Stimulated activated CD8-positive, alpha-beta memory T cell treated with anti-CD3 and anti-CD28 coated beads, Interleukin-4, amount 100 ng/mL, for 24 hours (primary cell): ENCODE measurements at places on chromosomes 16 and 17.

DNA sequence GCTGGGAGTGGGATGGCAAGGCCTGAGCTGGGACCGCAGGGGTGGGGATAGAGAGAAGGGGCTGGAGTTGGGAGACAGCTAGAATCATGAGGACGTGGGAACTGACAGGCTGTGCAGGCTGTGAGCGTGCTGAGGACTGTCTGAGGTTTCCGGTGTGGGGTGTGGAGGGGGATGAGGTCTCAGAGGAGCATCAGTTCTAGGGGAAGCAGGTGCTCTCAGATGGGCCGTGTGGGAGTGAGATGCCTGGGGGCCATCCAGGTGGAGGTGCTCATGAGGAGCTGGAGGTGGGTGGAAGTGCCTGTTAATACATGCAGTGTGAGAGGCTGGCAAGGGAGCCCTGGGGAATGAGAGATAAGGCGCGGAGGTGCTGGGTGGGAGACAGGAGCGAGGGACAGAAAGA lies 27.2 kb downstream of the HASPIN start:
- DNase-seq, result no peak

DNA sequence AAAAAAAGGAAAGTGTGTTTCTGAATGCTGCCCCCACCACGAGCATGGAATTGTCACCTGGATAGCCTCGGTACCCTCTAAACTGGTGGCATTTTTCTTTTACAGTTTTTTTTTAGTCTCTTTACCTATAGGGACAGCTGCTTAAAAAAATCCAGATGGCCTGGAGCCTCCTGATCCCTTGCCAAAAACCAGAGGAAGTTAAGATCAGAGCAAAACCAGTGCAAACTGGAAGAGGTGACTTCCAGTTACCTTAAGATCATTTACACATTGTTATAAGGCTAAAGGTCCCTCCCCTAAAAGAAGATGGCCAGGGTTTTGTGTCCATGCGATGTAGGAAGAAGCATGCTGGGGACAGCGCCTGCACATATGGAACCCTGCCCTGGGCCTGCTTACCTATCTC lies 3.5 kb downstream of the MEFV start:
- no peak for DNase-seq

- no peak for DNase-seq
Observed at GRCh38 chr17:39636587-39636926, 387 bp upstream of the STARD3 start.

DNA sequence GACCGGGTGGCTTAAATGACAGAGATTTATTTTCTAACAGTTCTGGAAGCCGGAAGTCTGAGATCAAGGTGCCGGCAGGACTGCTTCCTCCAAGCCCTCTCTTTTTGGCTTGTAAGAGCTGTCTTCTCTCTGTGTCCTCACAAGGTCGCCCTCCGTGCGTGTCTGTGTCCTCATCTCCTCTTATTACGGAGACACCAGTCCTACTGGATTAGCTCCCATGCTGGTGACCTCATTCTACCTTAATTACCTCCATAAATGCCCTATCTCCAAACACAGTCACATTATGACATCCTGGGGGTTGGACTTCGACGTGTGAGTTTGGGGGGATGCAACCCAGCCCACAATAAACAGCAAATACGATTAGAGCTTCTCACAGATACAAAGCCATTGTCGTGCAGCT lies 161.5 kb downstream of the FOXL1 start:
- no peak for DNase-seq

DNA sequence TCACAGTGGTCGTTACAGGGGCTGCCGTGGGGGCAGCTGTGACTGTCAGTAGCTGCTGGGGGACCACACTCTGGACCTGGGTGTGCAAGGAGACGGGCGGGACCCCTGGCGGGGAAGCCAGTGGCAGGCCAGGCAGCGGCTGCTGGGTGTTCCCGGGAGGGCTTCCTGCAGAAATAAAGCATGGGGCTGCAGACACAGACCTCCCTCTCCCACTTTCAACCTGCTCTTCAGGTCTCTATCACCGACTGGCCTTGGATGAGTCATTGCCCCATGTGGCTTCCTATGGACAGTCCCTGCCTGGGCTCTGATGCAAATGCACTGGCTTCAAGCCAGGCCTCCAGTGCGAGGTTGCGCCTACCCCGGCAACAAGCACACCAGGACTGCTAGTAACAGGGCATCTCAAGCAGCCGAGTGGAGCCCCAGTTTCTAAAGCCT lies 17.2 kb downstream of the SREBF1 start:
- peak; percentile 61 for DNase-seq

DNA sequence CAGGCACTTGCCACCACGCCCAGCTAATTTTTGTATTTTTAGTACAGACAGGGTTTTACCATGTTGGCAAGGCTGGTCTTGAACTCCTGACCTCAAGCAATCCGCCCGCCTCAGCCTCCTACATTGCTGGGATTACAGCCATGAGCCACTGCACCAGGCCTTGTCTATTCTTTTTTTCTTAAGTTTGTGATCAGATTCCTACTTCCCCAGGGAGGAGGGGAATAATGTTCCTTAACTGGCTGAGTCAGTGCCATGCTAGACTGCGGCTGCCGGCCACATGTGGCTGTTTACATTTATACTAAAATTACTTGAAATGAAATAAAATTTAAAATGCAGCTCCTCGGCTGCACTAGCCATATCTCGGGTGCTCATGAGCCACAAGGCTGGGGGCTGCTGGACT lies 27.8 kb upstream of the USP36 start:
- DNase-seq, result no peak

- no peak for DNase-seq
Observed at GRCh38 chr17:2825253-2825970, 29.2 kb downstream of the RAP1GAP2 start.

- DNase-seq, result no peak
Observed at GRCh38 chr16:878886-879285, 78.4 kb upstream of the GNG13 start.

DNA sequence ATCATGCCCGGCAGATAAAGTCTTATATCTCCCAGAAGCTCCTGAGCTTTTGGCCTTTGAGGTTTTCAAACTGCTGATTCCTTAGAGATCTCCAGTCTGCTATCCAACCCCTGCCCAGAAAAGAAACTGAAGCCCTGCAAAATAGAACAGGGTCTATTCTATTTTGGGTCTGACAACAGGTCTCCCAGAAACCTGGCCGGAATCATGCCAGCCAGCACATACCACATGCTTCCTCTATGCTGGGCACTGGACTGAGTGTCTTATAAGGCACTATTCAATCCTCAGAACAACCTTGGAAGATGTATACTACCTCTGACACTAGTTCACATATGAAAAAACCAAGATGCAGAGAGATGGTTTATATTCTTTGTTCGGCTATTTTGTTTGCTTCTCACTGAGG lies 21.3 kb upstream of the GFOD2 start:
- DNase-seq, result no peak

DNA sequence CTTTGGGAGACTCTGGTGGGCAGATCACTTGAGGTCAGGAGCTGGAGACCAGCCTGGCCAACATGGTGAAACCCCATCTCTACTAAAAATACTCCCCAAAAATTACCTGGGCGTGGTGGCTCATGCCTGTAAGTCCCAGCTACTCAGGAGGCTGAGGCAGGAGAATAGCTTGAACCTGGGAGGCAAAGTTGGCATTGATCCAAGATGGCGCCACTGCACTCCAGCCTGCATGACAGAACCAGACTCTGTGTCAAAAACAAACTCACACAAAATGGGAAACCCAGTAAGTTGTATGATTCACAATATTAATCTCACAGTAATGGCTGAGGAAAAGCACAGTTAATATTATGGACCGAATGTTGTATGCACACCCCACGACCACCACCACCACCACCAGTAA lies 24.3 kb downstream of the WSB1 start:
- DNase-seq, result no peak

DNA sequence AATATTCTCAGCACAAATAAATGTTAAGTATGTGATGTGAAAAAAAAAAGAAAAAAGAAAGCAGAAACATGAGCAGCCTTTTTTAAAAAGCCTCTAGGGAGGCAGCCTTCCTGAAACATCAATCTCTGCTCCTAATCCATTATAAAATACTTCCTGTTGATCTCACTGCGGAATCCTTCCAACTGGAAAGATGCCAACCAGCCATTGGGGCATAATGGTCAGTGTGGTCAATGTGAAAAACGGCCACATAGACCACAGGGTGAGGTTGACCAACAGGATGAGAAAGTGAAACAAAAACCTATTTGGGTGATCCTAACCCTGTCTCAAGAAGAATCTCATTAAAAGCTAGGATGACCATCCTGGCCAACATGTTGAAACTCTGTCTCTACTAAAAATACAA lies 26.1 kb upstream of the ABCA8 start:
- no peak for DNase-seq

DNA sequence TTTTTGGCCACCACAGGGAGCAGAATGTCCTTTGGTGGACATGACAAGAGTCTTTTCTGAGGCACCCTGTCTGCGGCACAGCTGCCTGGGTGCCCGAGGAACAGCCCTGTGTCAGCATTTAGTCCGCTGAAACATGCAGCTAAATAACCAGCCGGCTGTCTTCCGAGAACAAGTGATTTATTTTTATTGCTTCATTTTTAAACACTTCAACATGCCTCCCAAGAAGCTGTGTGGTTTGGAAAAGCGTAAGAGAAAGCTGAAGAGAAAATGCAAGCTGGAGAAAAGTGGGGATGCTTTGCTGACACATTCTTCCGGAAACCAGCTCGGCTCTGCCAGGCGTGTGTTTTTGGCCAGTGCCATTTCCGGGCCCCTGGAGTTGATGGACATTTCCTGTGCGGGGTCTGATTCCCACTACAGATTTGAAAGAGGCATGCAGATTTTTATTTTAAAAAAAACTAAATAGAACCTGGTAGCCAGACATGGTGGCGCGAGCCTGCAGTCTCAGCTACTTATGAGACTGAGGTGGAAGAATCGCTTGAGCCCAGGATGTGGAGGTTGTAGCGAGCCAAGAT lies 94.7 kb downstream of the SEC14L1 start:
- DNase-seq, result no peak

DNA sequence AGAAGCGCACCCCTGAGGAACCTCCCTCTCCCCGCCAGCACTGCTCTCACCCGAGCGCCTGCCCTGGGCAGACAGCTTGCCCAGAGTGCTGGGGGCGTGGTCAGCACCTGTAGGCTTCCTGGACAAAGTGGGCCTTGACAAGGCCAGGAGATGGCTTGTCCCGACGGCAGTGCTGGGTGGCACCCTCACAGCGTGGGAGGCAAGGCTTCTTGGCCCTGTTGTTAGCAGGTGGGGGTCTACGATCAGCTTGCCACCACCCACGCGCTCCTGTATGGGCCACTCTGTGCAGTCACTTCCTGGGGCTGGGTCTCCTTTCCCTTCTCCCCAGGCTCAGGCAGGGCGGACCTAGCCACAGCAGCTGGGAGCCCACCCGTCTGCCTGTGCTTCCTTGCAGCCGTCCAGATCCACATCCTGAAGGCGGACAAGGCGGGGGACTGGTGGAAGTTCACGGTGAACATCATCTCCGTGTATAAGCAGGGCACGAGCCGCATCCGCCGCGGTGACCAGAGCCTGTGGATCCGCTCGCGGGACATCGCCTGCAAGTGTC lies 218.0 kb downstream of the NTN1 start:
- DNase-seq, result no peak

DNA sequence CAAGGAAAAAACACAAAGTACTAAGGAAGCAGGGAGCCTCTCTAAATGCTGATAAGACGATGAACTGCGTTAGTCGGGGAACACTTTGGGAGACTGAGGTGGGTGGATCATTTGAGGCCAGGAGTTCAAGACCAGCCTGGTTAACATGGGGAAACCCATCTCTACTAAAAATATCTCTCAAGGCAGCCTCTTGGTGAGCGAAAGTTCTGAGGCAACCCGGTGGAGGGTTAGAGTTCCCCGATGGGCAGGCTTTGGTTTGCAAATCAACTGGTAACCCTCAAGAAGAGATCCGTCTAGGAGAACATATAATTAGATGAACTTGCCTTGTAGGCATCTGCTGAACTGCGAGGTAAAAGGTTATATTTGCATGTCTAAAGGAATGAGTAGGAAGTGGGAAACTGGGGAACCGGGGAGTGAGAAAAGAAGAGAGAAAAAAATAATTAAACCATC lies 44.6 kb downstream of the WSB1 start:
- no peak for DNase-seq

DNA sequence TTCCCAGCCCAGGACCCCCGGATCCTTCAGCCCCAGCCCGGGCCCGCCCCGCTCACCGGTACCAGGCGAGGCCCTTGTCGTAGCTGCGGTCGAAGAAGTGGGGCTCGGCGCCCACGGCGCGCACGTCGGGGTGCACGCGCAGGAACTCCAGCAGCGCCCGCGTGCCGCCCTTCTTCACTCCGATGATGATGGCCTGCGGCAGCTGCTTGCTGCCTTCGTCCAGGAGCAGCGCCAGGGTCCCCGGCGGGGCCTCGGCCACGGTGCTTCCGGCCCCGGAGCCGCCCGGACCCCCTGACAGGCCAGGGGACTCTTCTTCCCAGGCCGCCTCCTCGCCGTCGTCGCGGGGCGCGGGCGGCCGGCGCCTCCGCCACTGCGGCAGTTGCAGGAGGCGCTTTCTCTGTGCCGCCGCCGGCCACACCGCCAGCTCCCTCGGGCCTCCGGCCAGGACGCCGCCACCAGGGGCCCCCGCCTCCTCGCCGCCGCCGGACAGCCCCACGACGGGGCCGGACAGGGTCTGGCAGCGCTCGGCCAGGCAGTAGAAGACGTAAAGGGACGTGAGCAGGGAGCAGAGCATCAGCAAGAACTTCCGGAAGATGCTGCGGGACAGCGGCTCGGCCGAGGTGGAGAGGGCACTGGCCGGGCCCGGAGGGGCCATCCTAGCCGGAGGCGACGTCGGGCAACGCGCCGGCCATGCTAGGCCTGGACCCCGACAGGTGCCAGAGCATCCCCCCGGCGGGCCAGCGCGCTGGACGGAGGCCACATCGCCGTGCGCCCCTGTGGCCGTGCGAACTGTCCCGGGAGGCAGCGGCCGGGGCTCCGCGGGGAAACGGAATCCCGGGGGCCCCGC lies 1.0 kb downstream of the HS3ST3A1 start:
- DNase-seq, result no peak

DNA sequence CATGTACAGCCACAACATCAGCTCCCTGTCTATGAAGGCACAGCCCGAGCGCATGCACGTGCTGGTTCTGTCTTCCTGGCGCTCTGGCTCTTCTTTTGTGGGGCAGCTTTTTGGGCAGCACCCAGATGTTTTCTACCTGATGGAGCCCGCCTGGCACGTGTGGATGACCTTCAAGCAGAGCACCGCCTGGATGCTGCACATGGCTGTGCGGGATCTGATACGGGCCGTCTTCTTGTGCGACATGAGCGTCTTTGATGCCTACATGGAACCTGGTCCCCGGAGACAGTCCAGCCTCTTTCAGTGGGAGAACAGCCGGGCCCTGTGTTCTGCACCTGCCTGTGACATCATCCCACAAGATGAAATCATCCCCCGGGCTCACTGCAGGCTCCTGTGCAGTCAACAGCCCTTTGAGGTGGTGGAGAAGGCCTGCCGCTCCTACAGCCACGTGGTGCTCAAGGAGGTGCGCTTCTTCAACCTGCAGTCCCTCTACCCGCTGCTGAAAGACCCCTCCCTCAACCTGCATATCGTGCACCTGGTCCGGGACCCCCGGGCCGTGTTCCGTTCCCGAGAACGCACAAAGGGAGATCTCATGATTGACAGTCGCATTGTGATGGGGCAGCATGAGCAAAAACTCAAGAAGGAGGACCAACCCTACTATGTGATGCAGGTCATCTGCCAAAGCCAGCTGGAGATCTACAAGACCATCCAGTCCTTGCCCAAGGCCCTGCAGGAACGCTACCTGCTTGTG lies 10.7 kb downstream of the CHST4 start:
- no peak for DNase-seq

GRCh38 chr16:30142672-30143346 lies 19.8 kb upstream of the MAPK3 start:
- no peak for DNase-seq

- DNase-seq, result no peak
Observed at GRCh38 chr16:81310045-81310644, 4.6 kb upstream of the GAN start.

- DNase-seq, result no peak
Observed at GRCh38 chr16:86492961-86493629, 17.2 kb upstream of the FOXF1 start.
